Heart left ventricle (tissue), 16 donors: ENCODE measurements at places on chromosomes 12 and 14. TPM values are rescaled to one million over a fixed set of nuclear protein-coding genes. Genes with fewer than 3 reads are reported as not detected.
A peak's percentile ranks its signal among the peaks of the same experiment; 100 is the strongest.

The INSM2 gene
- total RNA-seq = not detected

- no peak for DNase-seq
- no peaks in the 10 kb centered on the region for H3K4me1 ChIP-seq
- H3K27me3 ChIP-seq = no peaks in the 10 kb centered on the region
- no peak overlapping the region for H3K27ac ChIP-seq
These were observed 375.1 kb downstream of the GRIN2B start for GRCh38 chr12:13606290-13606689.

- peaks cover 33% of the 10 kb centered on the region for H3K4me1 ChIP-seq
- no peak overlapping the region for H3K4me3 ChIP-seq
- DNase-seq = no peak
- peak overlapping the region; percentile 59 for H3K27ac ChIP-seq
- H3K27me3 ChIP-seq = no peaks in the 10 kb centered on the region
- peaks cover 62% of the 10 kb centered on the region for H3K36me3 ChIP-seq
These were observed 7.1 kb downstream of the SETD1B start for GRCh38 chr12:121810833-121811433.

DNA sequence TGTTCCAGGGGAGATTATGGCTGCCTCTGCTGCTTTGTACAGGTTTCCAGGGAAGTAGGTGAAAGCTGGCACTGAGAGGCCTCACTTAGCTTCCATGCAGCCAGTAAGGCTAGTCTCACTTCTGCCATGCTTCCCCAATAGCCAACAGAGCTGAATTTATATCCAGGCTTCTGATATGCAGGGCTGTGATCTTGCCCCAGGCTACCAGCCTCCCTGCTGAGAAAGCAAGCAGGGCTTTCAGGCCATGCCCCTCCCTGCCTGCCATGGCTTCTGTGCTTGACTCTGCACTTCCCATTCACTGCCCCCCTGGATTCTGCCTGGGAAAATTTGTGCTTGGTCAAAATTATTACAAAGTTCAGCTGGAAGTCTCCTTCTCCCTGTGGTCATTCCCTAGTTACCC lies 302.1 kb upstream of the FBXO33 start:
- H3K27ac ChIP-seq = no peak overlapping the region
- H3K27me3 ChIP-seq = no peaks in the 10 kb centered on the region
- no peak for DNase-seq

DNA sequence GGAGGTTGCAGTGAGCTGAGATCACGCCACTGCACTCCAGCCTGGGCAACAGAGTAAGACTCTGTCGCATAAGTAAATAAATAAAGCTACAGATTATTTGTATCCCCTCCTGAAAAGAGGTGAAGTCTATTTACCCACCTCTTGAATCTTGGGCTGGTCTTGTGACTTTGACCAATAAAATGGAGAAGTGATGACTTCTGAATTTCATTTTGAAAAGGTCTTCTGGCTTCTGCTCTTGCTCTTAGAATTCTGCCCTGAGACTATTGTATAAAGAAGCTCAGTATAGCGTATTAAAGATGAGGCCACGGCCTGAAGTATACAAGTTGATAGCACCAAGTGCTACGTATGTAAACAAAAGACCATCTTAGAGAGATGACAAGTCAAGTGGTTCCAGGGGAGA lies 88.3 kb upstream of the AMN1 start:
- H3K36me3 ChIP-seq = no peaks in the 10 kb centered on the region
- no peak overlapping the region for H3K27ac ChIP-seq
- H3K4me3 ChIP-seq = no peak overlapping the region

DNA sequence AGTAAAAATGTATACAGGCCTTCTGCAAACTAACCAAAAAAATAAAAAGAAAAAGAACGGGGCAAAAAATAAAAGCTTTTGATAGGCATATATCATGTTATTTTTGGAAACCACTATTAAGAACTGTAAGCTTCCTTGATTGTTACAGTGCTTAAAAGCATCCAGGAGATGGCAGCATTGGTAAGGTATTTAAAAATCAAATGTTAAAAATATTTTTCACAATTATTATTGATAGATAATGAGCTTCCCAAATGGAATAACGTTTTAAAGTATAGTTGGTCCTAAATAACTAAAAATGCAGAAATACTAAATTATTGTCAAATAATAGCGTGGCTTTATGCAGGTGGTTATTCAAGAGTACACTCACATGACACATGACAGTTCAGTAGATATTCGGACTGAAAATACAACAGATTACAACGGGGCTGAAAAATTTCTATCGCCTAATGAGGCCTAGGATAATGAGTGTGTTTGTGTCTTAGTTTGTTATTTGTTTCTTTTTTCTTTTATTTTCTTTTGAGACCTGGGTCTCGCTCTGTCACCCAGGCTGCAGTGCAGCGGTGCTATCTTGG lies 127.2 kb upstream of the ATF7IP start:
- H3K27ac ChIP-seq = no peak overlapping the region
- H3K27me3 ChIP-seq = no peaks in the 10 kb centered on the region
- no peaks in the 10 kb centered on the region for H3K36me3 ChIP-seq
- H3K4me1 ChIP-seq = no peaks in the 10 kb centered on the region
- H3K4me3 ChIP-seq = no peak overlapping the region
